Suppressor macrophage treated with lipopolysaccharide for 4 hours (primary cell): ENCODE measurements at places on chromosomes 2 and 18.
A peak's percentile ranks its signal among the peaks of the same experiment; 100 is the strongest.

- DNase-seq = no peak
Observed at GRCh38 chr2:233145726-233146125, 85.6 kb downstream of the INPP5D start.

- no peak for DNase-seq
Observed at GRCh38 chr18:71443706-71444480, 1100.2 kb downstream of the CBLN2 start.

DNA sequence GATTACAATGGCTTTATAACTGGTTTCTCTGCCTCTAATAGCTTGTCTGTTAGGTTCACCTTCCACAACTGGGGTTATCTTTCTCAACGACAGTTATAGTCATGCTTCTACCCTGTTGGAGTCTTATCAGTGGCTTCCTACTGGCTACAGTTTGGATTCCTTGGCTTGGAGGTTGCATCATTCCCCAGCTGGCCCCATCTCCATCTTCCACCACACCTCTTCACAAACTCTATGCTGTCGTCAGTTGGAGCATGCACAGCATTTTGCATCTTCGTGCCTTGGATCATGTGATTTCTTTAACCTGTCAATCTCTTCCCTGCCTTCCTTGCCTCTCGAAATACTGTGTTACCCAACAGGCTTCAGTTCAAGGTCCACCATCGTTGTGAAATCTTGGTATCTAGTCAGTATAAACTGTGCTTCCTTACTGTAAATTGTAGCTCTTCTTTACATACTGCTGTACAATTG, 316.3 kb upstream of the CXCR4 start:
- DNase-seq = no peak

GRCh38 chr2:127580167-127581049, 44.9 kb downstream of the MYO7B start:
- DNase-seq = peak; percentile 28

- peak; percentile 30 for DNase-seq
Observed at GRCh38 chr2:27133195-27133875, 1.1 kb downstream of the PREB start.

DNA sequence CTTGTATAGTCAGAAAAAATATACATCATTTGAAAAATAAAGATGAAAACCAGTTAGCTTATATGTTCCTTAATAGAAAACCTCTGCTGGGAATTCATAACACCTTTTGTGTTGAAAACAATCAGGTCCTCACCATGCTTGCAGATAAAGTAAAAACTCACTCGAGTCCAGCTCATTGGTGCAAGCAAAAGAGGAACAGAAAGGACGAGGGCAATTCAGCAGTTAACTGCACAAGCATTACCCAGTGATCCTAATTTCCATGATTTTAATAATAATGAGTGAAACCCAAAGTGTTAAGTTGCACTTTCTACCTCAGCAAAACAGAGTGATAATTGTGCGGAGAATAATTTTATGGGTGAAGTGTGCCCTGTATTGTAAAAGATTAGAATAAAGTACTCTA, 839.9 kb downstream of the BCL11A start:
- peak; percentile 3 for DNase-seq

DNA sequence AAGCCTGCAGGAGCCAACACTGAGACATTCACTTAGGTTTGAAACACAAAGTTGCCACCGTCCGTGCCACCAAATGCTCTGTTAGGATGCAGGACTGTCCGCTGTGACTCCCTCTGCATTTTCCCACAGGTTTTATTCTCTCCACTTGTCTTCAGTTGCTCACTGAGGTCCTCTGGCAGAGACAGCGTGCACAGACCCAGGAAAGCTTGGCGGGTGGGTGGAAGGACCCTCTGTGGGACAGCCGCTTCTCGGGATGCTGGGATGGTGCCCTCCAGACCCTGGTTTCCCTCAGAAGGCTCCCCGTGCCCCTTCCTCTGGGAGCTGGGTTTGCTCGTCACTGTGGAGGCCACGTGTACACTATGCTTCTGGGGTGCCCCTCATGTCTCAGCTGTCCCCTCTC, 733.6 kb downstream of the GALR1 start:
- DNase-seq = no peak

- no peak for DNase-seq
Observed at GRCh38 chr2:73938718-73939352, 12.2 kb downstream of the DGUOK start.

- DNase-seq = peak; percentile 16
Observed at GRCh38 chr18:55275039-55275901, 312.7 kb downstream of the TCF4 start.

DNA sequence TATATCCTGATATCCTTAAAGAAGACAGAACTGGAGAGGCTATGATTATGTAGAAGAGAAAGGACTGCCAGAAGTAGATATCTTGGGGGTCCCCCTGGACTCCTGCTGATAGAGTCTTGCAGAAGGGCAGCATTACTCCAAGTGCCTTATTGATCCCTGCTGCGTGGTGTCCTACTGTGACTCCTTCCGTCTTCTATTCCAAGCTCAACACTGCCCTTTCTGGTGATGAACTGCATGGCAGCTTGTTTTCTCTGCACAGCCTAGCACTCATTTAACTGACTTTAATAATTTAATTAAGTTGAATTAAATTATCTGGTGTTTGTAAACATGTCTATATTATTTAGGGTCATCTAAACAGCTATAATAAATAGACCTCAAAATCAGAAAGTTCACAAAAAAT, 194.1 kb upstream of the DSEL start:
- no peak for DNase-seq

- DNase-seq = no peak
Observed at GRCh38 chr18:56436651-56437050, 201.7 kb downstream of the TXNL1 start.

- no peak for DNase-seq
Observed at GRCh38 chr18:64380117-64380516, 231.2 kb upstream of the LINC00305 start.

DNA sequence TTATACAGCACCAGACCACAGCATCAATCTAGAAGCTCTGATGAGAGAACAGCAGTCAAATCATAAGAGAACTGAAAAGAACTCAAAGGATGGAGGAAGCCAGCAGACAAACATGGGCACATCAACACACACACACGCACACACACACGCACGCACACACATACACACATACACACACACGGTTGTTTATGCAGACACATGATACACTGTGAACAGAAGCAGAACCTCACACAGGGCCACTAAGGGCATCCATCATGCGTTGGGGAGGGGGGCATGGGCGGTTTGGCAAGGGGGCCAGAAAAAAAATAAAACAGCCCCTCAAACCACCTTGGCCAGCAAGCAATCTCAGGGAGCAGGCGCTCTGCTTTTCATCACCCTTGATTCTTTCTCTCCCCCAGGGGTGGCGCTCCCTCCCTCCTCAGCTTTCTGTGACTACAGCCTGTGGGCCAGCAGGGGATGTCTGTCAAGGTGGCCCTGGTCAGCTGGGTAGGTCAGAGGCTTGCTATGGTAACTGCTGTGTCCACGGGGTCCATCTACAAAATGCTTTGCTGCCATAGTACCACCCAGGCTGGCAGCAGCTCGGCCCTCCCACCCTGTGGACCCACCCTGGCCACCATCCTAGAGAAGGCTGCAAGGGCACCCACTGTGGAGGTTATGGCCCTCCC, 318.0 kb downstream of the CELF4 start:
- no peak for DNase-seq

DNA sequence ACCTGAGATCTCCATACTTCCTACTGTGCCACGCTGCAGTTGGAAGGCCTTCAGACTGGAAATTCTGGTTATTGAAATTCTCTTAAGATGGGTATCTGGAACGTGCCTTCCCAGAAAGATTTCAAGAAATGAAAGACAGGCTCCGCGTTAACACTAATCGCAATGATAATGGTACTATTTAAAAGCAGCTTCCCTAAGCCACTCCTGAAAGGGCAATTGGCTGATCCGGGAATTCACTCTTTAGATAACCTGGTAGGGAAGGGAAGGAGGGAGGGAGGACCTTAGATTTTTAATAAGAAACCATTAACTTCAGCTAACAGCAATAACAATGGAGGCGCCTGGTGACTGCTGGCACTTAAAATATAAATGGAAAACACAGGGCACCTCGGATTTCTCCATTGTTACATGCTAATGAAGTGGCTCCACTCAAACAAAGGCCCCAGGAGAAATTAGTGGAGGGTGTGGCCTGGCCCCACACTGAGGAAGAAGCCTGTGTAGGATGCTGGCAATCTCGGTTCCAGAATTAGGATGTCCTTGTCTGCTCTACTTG, 22.5 kb upstream of the MTA3 start:
- DNase-seq = no peak

DNA sequence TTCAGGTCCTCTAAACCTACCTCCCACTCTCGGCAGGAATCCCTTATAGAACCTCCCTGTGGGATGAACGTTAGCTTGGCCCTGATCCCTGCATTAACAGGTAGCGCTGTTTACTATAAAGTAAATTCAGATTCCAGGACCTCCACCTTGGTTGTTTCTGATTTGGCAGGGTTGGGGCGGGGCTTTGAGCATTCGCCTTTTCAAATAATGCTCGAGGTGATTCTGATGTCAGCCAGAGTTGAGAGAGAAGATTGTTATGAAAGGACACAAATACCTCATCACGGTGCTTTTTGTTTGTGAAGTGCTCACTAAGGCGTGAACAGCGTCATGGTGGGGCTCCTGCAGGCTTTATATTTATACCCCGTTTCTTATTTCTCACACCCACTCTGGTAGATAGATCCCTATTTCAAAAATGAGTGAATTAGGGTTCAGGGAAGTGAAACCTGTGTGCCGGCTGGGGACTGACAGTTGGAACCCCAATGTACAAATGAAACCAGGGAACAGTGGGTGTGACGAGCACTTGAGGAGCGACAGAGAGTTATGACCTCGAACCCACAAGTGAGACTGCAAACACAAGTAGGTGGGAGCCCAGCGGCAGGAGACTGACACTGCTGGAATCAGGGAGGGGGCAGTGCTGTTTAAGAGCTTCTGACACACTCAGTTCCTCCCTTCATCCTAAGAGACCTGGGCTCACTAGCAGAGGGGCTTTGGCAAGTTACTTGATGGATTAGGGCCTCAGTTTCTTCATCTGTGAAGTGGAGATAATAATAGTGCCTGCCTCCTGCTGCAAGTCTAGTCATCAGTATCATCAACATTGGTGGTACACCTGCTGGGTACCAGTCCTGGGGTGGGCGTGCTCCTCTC, 14.2 kb upstream of the CXCR4 start:
- peak; percentile 82 for DNase-seq

DNA sequence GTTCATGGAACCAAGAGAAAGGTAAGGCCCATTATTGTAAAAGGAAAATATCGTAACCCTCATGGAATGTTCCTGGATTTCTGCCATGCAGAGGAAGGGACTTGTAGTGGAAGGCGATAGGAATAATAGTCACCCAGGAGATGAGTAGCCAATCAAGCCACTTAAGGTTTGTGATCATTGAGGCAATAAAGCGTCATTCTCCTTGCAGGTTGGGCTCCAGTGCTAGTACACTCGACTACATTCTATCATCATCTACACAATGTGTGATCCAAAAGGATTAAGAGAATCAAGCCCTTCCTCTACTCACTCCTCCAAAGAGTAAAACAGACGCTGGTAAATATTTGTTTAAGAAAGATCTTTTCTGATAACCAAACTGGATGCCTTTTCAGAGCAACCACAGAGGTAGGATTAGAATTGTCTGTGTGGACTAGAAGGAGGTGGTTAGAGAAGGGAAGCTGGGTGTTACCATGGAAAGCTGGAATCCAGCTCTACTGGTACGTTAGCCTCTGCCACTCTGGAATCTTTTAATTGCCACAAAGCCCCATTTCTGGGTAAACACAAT, 245.7 kb downstream of the IKZF2 start:
- no peak for DNase-seq

GRCh38 chr2:169012812-169013627, 18.1 kb downstream of the ABCB11 start:
- DNase-seq = no peak

GRCh38 chr18:76985951-76986236, 146.7 kb downstream of the MBP start:
- DNase-seq = no peak

DNA sequence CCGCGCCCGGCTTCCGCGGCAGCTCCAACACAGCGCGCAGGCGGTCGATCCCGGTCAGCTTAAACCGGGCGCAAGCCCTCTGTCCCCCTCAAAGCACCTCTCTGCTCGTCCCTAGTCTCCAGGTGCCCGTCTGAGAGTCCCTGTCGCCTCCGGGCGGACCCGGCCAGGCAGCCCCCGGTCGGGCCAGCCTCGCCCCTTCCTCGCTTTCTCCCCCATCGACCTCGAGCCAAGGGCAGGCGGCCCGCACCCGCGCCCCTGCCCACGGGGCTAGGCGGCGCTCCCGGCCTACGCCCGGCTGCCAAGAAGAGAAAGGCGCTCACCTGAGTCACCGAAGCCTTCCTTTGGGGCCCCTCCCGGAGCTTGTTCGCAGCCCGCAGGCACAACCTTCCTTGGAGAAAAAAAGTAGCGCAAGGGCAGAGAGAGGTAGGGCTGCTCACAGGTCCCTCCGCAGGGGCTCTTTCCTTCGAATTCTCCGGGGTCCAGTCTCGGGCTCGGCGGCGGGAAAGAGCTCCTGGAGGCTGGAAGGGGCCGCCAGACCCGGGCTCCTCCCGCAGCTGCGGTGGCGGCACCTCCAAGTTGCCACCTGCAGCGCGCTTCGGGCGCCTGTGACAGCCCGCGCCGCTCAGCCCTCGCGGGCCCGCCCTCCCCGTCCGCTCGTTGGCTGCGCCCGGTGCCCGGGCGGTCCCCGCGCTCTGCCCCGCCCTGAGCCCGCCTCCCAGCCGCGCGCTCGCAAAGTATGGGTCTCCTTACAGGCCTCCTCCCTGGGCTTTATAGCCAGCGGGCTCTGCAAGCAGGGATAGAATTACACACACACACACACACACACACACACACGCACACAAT, 86.5 kb upstream of the EPB41L3 start:
- DNase-seq = peak; percentile 71

GRCh38 chr2:219404291-219404910, 13.8 kb upstream of the DES start:
- no peak for DNase-seq

- peak; percentile 59 for DNase-seq
Observed at GRCh38 chr18:21489119-21489750, 111.3 kb downstream of the ESCO1 start.

DNA sequence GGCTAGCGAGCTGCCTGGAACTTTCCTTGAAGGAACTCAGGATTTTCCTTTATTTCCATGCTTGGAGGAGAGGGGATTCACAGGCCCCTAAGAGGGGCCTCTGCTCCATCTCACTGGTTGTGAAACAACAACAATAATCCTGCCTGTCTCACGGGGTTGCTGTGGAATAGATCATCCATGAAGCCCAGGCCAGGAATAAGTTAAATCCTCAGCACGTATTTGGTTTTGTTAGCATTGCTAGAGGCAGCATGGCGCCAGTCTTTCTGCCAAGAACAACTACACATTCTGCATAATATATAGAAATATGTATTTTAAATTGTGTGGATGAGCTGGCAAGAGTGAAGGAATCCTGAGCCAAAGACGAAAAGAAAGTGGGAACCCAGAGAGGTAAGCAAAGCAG, 80.8 kb upstream of the L3MBTL4 start:
- DNase-seq = no peak
